ENCODE measurements at places on chromosomes 6 and 20.

DNA sequence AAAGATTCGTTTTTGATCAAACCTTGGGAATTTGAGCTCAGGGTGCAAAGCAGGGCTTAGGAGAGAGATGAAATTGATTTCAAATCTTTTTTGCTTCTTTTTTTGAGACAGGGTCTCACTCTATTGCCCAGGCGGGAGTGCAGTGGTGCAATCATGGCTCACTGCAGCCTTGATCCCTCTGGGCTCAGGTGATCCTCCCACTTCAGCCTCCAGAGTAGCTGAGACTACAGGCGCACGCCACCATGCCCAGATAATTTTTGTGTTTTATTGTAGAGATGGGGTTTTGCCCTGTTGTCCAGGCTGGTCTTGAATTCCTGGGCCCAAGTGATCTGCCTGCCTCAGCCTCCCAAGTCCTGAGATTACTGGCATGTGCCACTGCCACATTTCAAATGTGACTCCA is 58.7 kb downstream of the DOK5 start:
- no peak for DNase-seq

- no peak for DNase-seq
Observed at GRCh38 chr20:61808447-61808846, 257.2 kb downstream of the TAF4 start.

DNA sequence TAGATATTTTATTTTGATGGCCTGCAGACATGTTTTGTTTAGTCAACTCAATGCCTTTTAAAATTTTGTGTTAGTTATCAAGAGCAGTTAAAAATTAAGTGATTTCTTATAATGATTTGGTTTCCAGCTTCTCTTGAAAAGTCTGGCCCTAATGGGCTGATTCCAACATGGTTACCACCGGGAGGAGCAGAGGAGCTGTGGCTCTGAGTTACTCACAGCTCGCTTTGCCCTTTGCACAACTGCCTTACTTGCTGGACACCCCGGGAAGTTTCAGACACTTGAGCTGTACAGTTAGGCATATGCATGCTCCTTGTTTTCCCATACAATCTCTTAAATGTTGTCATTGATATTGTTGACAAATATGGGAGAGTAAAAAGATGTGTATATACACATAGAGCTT is 173.1 kb upstream of the MMS22L start:
- no peak for DNase-seq

GRCh38 chr6:7150381-7151064 is 42.8 kb downstream of the RREB1 start:
- DNase-seq = no peak

DNA sequence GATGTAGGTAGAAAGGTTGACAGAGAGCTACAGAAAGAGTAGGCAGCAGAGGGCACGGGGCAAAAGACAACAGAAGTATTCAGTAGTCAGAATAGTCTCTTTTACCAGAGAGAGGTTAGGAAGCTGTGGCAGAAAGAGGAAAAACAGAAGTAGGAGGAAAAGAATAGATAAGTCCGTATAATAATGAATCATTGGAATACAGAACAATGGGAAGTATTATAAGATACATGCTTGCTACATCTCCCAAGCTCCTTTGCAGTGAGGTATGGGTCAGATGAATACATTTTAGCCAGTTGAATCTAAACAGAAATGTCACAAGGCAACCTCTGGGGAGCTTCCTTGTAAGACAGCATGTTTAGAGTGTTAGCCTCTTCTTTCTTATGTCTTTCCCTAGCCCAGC is 570.5 kb upstream of the CITED2 start:
- no peak for DNase-seq

DNA sequence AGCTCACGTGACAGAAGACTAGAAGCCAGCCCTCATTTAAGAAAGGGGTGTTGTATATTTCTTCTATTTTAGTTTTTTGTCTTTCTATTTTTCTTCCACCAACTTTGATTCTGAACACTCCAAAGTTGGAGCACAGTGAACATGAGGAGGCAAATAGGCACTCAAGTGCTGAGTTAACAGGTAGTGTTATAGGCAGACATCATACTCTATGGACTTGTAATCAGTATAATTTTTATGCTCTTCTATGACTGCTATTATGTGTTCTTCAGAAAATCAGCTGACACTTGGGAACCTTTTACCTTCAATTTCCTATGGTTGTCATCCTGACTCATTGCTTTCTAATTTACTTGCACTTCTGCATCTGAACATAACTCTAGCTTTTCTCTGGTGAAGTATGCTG is 396.3 kb upstream of the EYS start:
- no peak for DNase-seq

- DNase-seq = no peak
Observed at GRCh38 chr6:154848580-154848979, 115.4 kb downstream of the SCAF8 start.

DNA sequence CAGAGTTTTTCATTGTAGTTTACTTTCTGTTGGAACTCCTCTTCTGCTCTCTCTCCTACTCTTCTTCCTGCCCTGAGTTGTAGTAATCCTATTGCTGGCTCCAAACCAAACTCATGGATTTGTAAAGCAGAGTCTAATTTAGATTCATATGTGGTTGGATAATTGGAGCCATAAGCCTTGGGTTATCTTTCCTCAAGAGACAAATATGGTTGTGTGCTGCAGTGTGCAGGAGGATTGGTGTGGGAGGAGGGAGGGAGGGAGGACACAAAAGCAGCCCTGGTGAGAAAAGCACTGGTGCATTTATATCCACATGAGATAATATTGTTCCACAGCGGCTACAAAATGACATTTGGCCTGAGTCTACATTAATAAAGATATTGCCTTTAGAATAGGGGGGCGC is 4.2 kb downstream of the HLA-G start:
- no peak for DNase-seq

- DNase-seq = no peak
Observed at GRCh38 chr6:81769824-81770223, 17.3 kb upstream of the TENT5A start.

DNA sequence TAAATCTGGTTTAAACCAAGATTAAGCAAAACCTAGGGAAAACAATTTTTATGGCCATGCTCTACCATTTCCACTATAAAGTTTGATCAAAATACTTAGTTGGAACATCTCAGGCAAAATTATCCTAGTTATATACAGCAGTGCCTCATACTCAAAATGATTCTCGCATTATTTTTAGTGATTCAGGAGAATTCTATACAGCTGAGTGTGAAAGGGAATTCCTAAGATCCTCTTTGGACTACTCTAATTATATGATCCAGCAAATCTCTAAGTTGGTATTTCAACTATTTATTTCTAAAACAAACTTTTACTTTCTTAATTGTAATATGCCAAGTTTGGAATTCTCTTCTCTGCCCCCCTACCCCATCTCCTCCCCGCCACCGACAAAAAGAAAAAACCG is 8.6 kb downstream of the DTNBP1 start:
- no peak for DNase-seq

GRCh38 chr20:25127761-25128537 is 46.0 kb upstream of the VSX1 start:
- no peak for DNase-seq

- DNase-seq = no peak
Observed at GRCh38 chr6:6872459-6873344, 235.1 kb upstream of the RREB1 start.

Measured in CD4-positive, alpha-beta T cell treated with Interleukin-2 at 100 ng/mL for 4 hours (primary cell).